IMR-90 (cell line): ENCODE measurements at places on chromosomes 5 and 9.

- DNase-seq = peak; percentile 69
Measured at GRCh38 chr5:128572051-128572929, 34.2 kb upstream of the FBN2 start.

DNA sequence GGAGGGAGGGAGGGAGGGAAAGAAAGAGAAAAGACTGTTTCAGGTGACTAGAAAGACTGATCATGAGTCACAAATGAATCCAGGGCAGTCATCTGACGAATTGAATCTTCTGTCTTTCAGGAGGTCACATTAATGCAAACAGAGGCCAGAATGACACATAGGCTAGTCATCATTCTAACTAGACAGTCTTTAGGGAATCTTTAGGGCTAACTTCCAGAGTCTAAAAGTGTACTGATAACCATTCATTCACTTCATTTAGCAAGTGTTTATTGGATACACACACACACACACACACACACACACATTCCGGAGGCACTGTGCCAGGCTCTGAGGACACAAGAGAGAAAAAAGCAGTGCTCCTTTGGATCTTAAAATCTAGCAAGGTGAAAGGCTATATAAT lies 156.7 kb downstream of the EBF1 start:
- DNase-seq = peak; percentile 91

- DNase-seq = no peak
Measured at GRCh38 chr5:71573591-71573990, 13.5 kb upstream of the MCCC2 start.

DNA sequence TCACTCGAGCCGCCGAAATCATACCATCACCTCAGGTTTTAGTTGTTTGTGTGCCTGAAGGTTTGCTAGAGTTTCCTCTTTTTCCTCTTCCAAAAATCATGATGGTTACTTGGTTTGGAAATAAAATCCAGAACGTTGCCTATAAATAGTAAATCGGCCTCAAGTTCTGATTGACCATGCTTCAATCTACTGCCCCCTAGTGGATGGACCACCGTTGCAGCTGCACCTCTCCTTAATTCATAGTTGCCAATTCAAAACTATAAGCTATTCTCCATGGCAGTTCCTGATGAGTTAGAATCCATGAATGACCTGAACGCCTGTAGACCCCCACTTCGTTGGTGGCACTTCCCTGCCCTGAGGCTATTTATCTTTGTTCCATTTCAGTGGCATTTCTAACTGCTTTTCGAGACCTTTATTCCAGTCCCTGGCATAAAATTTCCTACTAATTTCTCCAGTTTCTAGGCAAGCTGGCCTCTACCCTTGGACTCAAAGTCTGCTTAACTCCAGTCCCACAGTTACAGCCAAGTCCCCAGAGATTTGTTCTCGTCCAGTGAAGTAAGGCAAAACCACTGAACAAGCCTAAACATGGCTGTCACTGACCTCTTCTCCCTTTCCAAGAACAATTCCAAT lies 422.6 kb downstream of the EFNA5 start:
- DNase-seq = peak; percentile 29

DNA sequence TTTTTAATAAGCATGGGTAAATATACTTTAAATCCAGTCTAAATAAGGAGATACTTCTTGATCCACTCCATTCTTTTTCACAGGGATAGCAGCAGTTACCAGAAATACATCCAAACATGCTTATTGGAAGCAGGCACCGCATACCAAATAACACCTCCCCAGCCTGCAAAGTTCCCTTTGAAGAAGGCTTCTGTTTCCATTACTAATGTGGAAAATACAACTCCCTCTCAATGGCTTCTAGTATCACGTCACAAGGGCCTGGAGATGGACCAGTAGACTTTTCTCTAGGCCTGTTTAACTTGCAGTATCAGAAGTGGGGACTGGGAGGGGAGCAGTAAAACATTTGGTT lies 20.8 kb downstream of the TMEM245 start:
- DNase-seq = no peak

DNA sequence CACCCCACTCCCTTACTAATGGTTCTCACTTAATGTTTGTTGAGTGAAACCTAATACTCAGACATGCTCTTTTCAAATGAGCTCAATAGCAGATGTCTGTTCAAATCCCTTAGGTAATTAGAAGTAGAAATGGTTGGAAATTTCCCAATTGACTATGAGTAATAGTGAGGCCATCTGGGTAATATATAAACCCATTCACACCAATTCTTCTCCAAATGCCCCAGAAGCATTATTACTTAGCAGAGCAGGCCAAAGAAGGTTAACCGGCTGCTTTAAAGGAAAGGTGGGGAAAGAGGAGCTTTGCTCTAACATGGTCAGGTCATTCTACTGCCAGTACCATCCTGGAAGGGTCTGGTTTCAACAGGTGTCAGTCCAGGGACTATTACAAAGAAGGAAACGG lies 119.5 kb upstream of the MTAP start:
- DNase-seq = peak; percentile 49

DNA sequence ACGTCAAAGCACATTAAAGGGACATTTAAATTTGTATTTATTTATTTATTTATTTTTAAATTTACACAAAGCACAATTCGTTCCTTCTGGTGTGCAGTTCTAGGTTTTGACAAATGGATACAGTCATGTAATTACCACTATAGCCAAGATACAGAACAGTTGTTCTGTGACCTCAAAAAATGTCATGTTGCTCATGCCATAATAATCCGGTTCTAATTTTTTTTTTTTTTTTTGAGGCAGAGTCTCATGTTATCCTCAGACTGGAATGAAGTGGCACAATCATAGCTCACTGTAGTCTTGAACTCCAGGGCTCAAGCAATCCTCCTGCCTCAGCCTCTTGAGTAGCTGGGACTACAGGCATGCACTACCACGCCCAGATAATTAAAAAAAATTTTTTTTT lies 7.8 kb downstream of the IGFBPL1 start:
- DNase-seq = no peak

GRCh38 chr9:125440411-125440810 lies 178.8 kb downstream of the GAPVD1 start:
- no peak for DNase-seq

DNA sequence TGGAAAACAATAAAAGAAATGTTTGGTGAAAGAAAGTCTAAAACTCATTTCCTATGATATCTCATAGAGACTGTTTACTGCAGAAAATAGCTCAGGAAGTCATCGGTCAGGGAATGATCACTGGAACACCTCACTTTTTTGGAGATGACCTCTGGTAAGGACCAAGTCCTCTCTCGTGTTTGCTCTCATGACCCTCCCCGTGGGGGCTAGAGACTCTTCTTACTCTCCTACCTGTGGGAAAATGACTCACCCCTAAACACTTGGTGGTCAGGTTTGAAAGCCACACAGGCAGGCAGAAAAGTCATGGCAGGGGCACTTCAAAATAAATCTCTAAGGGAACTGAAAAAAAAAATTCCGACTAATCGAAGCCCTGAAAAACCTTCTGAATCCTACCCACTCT lies 48.2 kb downstream of the FAM240B start:
- DNase-seq = no peak

- no peak for DNase-seq
Measured at GRCh38 chr5:3092211-3092610, 340.7 kb upstream of the IRX2 start.

DNA sequence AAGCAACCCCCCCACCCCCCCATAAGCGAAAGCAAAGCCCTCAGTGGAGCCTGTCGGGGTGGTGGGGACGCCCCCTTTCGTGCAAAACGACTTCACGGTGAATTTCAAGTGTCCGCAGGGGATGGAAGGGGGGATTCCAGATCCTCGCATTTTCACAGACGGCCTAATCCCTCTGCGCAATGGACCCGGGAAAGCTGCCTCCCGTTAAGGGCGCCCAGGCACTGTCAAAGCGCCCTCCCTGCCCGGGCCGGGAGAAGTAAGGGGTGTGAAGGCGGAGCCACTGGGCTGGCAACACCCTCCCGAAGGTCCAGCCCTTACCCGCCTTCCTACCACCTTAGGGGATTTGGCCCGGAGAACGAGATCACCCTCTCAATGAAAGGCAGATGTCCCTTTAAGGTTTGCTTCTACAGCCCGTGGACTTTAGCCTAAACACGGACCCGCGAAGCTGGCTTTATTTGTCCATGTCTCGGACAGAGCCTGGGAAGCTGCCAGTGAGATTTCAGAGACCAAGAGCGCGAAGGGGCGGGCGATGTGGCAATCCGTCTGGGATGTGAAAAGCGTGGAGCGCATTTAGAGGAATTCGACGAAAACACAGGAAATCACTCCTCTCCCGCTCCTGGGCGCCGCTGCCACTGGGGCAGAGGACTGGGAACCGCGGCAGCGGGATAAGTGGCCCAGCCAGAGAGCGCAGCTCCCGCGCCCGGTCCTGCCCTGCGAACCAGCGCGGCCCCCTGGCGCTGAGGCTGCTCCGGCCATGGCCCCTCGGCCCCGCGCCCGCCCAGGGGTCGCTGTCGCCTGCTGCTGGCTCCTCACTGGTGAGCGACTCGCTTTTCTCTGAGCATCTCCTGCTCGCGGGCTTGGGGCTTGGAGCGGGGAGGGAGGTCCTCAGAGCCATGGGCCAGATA lies at the start of the genes ITGA1 and PELO:
TSS of gene ITGA1 (plus strand) at position 317 of the 905 bp plus-strand sequence. CDS start at position 755, 438 bp downstream.
TSS of gene PELO (plus strand) at position 317 of the 905 bp plus-strand sequence. CDS start 12,479 bp downstream, outside the sequence.
- DNase-seq = peak; percentile 81

- no peak for DNase-seq
Measured at GRCh38 chr9:35856206-35856605, 14.0 kb downstream of the OR13J1 start.

GRCh38 chr5:174729075-174729680 lies 4.8 kb downstream of the MSX2 start:
- no peak for DNase-seq

DNA sequence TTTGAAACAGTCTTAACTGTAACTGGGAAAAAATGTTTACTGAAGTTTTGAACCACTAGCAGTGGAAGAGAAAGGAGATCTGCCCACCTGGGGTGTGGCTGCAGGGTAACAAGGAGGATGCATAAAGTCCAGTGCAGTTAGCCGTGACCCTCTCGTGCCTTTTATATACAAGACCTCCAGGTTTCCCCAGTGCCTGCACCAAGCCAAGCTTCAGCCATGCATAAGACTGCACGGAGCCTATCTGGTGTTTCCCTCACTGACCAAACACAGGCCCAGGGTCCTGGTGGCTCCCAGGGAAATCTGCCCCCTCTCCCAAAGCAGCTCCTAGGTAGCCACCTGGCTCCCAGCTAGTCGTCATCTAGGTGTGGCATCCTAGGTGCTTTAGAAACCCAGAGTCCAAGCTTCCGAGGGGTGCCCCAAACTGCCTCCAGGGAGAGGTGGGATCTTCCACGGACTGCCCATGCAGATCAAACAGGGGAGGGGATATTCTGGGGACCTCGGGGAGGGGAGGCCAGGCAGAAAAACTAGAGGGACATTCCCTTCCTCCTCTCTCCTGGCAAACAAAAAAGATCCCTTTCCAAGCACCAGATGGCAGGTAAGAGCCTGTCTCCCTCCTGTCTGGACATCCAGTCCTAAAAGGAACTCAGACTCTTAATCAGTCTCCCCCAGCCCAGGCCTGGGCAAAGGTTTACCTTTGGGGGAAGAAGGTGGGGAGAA lies 2.7 kb downstream of the SHB start:
- DNase-seq = no peak

DNA sequence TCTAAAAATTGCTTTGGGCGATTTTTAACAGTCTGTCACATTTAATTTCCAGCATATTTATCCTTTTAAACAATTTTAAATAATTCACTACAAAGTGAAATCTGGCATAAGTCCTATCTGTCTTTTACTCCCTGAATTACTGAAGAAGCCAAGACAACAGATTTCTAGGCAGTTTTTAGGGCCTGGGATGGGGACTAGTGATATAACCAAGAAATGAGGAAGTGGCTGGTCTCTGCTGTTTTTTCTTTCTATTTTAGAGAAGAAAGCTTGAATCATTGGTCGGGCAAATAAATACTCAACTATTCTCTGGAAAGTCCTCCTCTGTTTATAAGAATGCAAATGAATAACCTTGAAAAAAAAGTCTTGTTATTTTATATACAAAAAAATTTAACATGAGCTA lies 79.7 kb upstream of the SSBP2 start:
- DNase-seq = no peak

DNA sequence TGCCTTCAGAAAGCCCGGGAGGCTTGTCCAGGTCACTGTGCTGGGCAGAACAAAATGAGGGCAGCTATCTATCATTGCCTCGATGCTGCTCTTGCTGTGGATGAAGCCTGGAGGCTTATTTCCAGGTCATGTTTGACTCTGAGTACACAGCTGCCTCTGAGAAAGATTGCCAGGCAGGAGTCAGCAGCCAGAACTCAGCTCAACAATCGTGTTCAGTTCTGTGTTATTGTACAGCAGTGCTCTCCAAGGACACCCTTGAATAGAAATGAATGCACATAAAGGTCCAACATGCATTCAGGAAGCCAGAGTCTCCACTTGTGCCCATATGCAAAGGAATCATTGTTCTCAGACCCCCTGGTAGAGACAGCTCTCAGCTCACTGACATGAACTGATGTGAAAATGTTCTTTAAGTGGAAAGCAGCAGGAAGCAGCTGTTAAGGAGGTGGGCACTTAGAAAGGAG lies 61.7 kb upstream of the ZFR start:
- DNase-seq = peak; percentile 17

- DNase-seq = peak; percentile 48
Measured at GRCh38 chr5:119389288-119390030, 33.6 kb downstream of the TNFAIP8 start.

DNA sequence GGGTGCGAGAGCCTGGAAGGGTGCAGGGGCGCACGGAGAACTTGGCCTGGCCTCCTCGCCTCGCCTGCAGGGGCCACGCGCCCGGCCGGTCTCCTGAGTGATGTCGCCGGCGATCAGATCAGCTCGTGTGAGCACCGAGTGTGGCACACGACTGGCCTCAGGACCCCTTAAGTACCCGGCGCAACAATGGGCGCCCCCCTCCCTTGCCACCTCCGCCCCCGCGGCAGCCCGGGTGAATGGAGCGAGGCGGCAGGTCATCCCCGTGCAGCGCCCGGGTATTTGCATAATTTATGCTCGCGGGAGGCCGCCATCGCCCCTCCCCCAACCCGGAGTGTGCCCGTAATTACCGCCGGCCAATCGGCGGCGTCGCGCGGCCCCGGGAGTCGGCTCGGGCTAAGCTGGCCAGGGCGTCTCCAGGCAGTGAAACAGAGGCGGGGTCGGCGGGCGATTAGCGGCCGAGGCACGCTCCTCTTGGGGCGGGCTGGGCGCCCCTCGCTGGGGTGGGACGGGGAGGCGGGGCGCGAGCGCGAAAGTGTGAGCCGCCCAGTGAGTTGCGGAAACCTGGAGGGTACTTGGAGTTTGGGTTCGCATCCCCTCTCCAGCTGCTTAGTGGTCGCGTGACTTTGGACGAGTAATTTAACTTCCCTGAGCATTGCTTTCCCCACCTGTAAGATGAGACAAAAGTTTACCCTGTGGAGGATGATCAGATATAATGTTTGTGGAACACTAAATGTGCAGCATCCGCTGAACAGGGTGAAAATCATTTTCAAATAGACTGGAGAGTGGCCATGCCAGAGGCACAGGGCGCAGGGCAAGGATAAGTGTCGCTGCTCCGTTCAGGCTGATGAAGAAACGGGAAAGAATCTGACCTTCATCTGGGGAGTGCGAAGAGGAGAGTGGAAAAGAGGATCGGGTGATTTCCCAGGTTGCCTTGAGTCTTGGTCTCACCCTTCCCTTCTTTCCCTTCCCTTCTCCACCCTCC lies at the start of gene NEUROG1:
TSS of gene NEUROG1 (minus strand) at position 145 of the 982 bp plus-strand sequence. CDS start 274 bp downstream, outside the sequence.
- no peak for DNase-seq

DNA sequence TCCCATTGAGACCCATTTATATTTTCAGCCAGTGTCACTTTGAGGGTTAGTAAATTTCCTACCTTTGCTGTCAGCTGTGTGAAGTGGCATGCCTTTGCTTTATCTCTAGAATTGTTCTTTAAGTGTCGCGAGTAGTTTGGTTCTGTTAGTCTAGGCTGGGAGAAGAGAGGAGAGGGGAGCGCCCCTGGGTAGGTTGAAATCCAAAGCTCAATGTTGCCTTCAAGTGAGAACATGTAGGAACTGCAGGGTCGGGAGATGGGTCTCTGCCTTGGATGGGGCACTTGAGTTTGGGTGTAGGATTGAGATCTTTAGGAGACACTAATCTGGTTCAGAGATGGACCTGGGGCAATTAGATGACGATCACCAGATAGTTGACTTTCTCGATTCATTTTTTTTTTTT lies 46.3 kb downstream of the STC2 start:
- peak; percentile 21 for DNase-seq
